AG08395 (cell line): ENCODE measurements at places on chromosomes 6 and 20.

GRCh38 chr6:106122306-106122918 is 36.3 kb downstream of the PRDM1 start:
- no peak for DNase-seq

- DNase-seq: no peak
These were observed 163.2 kb upstream of the OLIG3 start for GRCh38 chr6:137657351-137657911.

DNA sequence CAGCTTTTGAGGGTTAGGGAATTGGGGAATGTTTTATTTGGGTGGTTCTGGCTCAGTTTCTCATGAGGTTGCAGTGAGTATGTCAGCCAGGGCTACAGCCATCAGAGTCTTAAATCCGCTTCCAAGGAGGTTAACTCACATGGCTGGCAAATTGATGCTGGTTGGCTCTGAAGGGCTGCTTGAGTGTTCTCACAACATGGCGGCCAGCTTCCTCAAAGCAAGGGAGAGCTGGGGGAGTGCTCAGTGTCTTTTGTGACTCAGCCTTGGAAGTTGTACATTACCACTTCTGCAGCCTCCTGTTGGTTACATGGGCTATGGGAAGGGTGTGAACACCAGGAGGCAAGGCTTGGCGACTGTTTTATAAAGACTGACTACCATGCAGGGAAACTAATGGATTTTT is 17.8 kb upstream of the PPP1R3G start:
- no peak for DNase-seq

DNA sequence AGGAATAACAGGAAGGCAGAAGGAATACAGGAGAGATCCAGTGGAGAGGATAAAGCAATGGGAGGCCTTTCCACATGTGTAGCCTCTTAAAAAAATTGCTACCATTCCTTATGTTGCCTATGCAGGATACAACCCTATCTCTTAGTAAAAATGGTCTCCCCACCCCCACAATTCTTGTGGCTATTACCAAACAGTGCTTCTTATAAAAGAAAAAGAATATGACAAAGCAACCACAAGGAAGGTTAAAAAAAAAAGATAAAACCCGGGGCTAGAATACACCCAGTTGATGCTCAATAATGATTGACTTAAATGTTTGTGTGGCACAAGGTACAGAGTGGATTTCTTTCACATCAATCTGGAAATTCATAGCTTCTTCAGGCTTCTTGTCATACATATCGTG is 250.9 kb downstream of the HIVEP2 start:
- no peak for DNase-seq

- DNase-seq: no peak
These were observed 169.3 kb upstream of the BTBD3 start for GRCh38 chr20:11748436-11748835.

DNA sequence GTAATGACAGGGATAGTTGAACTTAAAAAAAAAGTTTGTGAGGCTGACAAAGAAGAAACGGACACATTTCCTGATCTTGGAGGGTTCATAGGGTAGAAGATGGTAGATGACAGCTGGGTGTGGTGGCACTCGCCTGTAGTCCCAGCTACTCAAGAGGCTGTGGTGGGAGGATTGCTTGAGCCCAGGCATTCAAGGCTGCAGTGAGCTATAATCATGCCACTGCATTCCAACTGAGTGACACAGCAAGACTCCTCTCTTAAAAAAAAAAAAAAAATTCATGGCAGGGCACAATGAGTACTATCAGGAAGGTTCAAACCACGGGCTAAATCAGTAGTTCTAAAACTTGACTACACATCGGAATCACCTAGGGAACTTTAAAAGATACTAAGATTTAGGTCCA is 2.0 kb upstream of the MICA start:
- DNase-seq: no peak

GRCh38 chr20:18016772-18017171 is 40.9 kb downstream of the OVOL2 start:
- DNase-seq: no peak
